ENCODE measurements at places on chromosomes 2 and 18.

- no peak for DNase-seq
Observed at GRCh38 chr2:213104092-213104902, 47.1 kb downstream of the IKZF2 start.

- no peak for DNase-seq
Observed at GRCh38 chr2:52292801-52293200, 1260.9 kb upstream of the NRXN1 start.

DNA sequence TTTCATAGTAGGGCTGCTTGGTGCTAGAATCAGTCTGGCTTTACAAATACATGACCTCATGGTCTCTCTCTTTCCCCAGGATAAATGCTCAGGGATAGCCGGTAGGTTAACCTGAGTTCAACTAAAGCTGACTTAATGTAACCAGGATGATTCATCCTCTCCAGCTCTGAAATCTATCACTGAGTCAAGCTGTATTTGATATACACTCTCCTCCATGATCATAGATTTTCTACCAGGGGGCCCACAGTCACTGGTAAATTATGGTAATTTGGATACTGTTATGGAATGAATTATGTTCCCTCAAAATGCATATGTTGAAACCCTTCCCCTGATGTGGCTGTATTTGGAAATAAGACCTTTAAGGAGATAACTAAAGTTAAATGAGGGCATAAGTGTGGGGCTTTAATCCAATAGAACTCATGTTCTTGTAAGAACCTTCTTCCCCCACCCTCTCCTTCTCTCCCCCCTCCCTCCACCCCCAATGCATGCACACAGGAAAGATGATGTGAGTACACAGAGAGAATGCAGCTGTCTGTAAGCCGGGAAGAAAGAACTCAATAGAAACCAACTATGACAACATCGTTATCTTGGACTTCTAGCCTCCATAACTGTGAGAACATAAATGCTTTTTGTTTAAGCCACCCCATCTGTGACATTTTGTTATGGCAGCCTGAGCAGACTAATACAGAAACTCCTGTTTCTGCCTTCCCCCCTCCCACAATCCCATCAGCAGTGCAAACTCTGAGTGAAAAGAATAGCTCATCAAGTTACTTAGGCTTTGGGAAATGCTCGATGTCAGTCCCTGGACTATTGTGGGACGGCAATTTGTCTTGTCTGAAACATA lies 134.9 kb upstream of the KYNU start:
- no peak for DNase-seq

GRCh38 chr18:77199707-77200106 lies 49.9 kb upstream of the GALR1 start:
- DNase-seq, result no peak

GRCh38 chr2:26876260-26876659 lies 28.3 kb downstream of the DPYSL5 start:
- DNase-seq, result no peak

DNA sequence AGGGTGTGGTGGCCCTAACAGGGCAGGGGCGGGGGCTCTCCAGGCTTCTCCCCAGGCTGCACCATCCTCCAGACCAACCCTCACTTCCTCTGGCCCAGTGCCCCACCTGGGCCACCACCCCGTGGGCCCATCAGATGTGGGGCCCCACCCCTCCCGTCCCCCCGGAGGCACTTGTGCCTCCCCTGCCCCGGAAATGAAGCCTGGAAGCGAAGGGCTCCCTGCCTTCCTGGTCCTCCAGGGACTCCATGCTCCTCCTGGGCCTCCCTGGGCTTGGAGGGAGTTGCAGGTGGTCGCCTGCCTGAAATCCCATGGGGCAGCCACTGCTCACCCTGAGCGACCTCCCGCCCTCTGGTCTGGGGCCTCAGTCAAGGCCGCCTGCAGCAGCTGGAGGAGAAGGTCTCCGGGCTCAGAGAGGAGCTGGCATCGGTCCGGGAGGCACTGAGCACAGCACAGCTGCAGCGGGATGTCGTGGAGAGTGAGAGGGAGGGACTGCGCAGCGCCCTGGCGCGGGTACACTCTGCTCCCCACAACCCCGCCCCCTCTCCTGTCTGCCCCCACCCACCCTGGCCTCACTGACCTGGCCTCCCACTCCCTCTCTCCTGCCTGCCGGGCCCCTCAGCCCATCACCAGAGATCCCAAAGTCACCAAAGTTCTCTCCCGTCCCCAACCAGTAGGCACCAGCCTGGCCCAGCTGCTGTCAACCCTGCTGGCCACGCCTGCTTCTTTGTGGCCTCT lies 28.0 kb downstream of the CROCC2 start:
- no peak for DNase-seq

DNA sequence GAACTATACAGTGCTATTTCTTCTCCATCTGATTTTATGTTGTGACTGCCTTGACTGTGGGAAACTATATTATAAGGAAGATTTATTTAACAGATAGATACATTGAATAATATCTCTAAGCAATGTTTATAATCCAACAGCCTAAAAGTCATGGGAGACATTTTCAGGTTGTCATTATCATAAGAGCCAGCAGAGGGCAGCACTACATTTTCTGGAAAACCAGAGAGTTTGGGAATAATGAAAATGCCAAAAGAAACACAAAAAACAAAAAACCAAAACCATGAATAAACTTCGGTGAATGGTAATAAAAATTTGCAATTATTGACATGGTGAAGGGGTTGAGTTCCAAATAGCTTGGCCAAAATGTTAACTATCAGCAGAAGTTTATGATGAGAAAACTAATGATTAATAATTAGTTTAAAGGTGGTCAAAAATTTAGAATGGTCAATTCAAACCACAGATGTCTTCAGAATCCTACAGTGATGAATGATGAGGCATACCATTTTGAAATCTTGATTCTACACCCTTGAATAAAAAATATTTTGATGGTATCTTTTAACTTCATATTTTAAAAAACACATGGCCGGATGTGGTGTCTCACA lies 4.7 kb downstream of the EEF1B2 start:
- peak; percentile 25 for DNase-seq

- DNase-seq, result no peak
Observed at GRCh38 chr2:174392706-174393105, 2.8 kb upstream of the SCRN3 start.

- DNase-seq, result no peak
Observed at GRCh38 chr2:128615571-128615970, 296.9 kb upstream of the HS6ST1 start.

DNA sequence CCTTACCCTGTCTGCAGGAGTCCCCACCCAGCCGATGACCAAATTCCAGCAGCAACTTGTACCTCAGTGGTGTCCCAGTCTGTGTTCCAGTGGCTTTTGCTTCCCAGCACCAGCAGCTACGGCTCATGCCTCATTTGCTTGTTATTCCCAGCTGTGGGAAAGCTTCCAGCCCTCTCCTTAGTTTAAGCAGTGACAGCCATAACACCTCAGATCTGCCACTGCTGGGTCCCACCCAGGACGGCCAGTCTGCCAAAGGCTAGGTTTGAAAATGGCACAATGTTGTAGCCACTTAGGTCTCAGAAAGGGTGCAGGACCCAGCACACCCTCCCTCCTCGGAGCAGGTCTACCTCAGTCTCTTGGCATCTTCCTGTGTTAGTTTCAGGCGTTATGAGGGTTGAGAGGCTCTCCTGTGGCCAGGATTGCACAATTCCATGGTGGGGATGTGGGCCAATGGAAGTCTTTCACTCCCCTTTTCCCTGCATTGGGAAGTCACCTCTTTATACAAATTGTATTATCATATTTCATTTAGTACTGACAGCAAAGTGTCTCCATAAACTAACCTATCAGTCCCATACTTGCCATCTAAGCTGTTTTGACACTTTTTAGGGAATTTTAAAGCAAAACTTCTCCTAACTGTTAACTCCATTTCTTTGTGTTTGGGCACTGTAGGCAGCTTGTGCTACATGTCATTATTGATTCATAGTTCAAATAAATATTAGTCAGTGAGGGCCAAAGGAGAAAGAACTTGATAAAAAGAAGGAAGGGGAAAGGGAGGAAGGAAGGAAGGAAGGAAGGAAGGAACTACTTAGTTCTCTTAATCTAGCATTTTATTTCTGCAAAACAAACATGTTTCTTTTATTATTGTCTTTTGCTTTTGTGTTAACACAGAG lies 62.9 kb upstream of the FAM110C start:
- no peak for DNase-seq

- DNase-seq, result no peak
Observed at GRCh38 chr2:152864601-152865149, 146.3 kb downstream of the ARL6IP6 start.

DNA sequence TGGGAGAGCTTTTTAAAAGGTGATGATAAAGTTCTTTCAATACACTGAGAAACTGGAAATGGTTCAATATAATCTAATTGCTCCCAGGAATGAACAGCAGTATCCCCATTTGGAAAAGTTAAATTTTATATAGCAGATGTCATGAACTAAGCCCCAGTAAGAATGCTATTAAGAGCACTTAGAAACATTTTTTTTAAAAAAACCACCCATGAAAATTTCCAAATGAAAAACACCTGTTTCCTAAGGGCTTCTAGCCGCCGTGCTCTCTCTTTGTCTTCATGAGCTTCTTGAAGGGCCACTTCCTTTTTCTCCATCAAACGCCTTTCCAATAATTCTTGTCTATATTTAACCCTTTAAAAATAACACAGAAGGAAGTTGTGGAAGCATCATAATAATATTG lies 77.0 kb downstream of the UPP2 start:
- DNase-seq, result peak; percentile 37

- no peak for DNase-seq
Observed at GRCh38 chr2:188580738-188581137, 289.1 kb downstream of the GULP1 start.

GRCh38 chr2:72176281-72176680 lies 28.6 kb upstream of the CYP26B1 start:
- no peak for DNase-seq

GRCh38 chr2:127577208-127577475 lies 41.7 kb downstream of the MYO7B start:
- DNase-seq, result no peak

- DNase-seq, result no peak
Observed at GRCh38 chr18:66495844-66496243, 108.0 kb downstream of the CDH19 start.

- DNase-seq, result no peak
Observed at GRCh38 chr2:16285813-16286510, 345.6 kb downstream of the MYCN start.

DNA sequence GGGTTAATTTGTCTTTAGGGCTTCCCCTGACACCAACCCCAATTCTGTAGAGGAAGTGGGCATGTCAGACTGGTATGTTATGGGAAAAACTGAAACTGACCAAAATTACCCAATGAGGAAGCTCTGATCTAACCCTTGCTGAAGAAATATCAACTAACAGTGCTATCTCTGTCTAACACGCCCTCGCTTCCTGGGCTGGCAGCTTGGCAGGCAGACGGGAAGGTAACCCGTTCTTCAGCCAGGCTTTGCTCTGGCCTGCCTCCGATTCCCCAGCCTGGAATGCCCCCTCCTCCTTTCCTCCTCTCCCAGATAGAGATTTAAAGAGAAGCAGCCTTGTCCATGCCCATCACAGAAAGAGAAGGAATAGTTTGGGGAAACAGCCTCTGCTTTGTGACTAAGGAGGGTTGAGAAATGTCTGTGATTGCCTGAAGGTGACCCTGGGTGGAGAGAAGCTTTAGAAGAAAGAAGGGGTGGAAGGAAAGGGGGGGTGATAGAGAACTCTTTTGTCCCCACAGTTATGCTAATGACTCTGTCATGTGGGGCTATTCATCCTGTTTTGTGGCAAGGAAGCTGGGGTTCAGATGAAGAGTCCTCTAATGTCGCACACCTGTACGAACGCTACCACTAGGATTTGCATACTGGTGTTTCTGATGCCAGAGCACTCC lies 15.4 kb downstream of the HK2 start:
- no peak for DNase-seq

GRCh38 chr2:239902749-239903201 lies 122.4 kb downstream of the NDUFA10 start:
- no peak for DNase-seq

DNA sequence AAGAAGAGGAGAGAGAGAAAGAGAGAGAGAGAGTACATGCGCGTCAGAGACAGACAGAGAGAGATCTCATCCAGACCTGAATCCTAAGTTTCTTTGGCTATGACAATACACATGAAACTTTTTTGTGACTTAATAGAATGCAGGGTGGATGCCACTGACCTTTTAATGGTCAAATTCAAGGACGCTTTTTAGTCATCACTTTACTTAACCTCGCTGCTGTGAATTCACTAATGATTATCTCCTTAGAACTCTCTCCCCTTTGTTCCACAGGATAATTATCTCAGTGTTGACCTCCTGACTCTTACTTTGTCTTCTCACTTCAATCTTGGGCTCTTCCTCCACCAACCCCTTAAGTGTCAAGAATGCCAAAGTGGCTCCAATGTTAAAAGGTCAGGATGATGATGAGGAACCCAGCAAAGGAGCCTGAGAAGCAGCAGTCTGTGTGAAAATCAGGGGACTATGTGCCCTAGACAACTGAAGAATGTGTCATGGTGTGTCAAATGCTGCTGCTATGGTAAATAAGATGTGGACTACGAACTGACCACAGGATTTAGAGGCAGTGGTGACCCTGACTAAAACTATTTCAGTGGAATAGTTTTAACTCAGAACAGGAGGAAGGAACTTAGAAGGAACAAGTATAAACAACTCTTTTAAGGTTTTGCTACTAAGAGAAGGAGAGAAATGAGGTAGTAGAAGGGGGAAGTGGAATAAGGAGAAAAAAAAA lies 382.1 kb downstream of the ZEB2 start:
- no peak for DNase-seq

GRCh38 chr2:20939931-20940795 lies 103.7 kb downstream of the APOB start:
- DNase-seq, result no peak

DNA sequence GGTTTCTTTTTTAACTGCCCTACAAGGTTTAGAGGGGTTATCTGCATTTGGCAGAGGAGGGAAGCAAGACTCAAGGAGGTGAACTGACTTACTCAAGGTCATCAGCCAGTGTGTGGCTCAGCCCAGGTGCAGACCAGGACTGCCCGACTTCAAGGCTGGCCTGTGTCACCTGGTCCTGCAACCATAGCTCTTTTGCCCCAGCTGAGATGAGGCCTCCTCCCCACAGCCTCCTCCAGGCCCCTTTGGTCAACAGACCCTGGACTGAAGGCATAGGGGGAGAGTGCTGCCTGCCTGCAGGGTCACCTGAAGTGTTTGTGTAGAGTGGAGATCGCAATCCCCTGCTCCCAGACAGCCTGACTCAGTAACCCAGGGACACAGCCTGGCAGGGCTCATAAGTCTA lies 168.5 kb upstream of the GLI2 start:
- no peak for DNase-seq

- DNase-seq, result no peak
Observed at GRCh38 chr2:141900826-141901225, 230.0 kb downstream of the LRP1B start.

- no peak for DNase-seq
Observed at GRCh38 chr18:11496526-11497172, 112.7 kb upstream of the SLC35G4 start.

- no peak for DNase-seq
Observed at GRCh38 chr2:180110469-180110868, 103.4 kb upstream of the CWC22 start.

DNA sequence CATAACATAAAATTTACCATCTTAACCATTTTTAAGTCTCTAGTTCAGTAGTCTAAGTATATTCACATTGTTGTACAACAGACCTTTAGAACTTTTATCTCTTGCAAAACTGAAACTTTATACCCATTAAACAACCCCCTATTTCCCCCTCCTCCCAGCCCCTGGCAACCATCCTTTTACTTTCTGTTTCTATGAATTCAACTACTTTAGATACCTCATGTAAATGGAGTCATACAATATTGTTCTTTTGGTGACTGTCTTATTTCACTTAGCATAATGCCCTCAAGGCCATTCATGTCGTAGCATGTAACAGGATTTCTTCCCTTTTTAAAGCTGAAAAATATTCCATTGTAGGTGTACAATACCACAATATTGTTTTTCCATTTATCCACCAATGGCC lies 129.8 kb downstream of the PDE11A start:
- no peak for DNase-seq

GRCh38 chr2:195168369-195168768 lies 488.7 kb upstream of the SLC39A10 start:
- no peak for DNase-seq
